ENCODE measurements at places on chromosomes 7 and 10. TPM values are rescaled to one million over a fixed set of nuclear protein-coding genes. Genes with fewer than 3 reads are reported as not detected.
A peak's percentile ranks its signal among the peaks of the same experiment; 100 is the strongest.

The SPDYE5 gene
- not detected for polyA plus RNA-seq

The ZNF92 gene
- 6.9 TPM for polyA plus RNA-seq

The CYP2W1 gene
- polyA plus RNA-seq = not detected

The ITGA8 gene
- polyA plus RNA-seq = not detected

The INHBA gene
- polyA plus RNA-seq = 0.20 TPM

The ZNF503 gene
- 9.5 TPM for polyA plus RNA-seq

The CLEC5A gene
- polyA plus RNA-seq = not detected

DNA sequence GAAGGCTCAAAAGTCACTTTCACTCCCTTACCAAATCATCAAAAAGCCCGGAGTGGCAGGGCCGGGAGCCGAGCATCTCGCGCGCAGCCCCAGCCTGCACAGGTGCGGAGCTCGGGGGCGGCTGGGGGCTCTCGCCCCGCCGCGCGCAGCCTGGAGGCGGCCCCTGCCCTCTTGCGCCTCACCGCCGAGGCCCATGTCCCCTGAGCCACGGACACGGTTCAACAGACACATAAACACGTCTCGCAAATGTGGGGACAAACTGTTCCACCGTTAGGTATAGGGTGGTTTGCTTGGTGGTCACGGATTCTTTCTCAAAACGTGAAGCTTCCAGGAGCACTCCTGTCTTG, 700 bp downstream of the GSAP start:
- DNase-seq = no peak

DNA sequence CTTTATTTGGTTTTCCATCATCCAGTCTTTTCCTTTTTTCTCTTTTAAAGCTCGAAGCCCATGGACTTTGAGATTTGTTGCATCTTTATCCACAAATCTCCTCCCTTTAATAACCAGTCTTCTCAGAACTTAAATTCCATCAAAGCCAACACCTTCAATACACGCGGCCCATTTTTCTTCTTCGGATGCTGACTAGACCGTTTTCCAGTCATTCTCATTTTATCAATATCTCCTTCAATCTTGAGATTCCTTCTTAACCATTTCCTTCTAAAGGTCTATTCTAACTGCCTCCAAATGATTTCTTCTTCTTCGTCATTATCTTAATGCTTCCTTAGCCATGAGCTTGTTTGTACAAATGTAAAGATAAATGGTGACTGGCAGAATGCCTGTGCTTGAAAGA, 173.5 kb downstream of the BAMBI start:
- DNase-seq = no peak

DNA sequence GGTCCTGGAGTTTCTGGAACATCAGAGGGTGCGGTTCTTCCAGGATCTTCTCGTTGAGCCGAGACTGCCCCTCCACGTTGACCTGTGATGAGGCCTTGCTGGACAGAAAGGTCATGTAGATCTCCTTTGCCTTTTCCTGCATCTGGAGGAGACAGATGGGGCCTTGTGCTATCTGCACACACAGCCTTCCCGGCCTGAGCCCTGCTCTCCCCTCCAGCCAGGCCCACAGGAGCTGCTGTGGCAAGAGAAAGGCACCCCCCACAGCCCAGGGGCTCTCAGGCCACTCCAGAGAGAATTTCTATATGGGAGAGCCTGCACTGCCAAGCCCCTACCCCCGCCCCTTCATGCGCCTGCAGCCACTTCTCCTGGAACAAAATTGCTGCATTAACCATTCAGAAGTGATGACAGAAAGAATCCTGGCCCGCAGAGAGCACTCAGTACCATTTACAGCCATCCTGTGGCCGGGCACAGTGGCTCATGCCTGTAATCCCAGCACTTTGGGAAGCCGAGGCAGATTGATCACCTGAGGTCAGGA, 26.9 kb downstream of the RGS10 start:
- no peak for DNase-seq

- DNase-seq = no peak
These were observed 2.3 kb downstream of the CDH23 start for GRCh38 chr10:71398976-71399375.

DNA sequence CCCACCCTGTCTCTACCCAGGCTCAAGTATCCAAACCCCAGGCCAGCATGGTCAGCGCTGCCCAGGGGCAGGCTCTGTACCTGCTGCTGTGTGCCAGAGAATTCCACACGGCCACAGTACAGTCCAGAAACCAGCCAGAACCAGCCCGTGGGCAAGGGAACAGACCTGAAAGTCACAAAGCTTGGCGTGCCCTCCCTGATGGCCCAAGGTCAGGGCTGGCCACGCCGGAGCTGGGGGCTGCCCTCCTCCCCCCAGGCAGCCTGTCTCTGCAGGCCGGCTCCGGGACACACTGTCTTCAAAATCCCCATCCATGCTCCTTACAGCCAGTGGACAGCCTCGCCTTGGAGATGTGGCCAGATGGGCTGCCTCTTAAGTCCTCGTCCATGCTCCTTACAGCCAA, 78.4 kb downstream of the CTBP2 start:
- DNase-seq = no peak

- peak; percentile 38 for DNase-seq
These were observed 554 bp downstream of the CSGALNACT2 start for GRCh38 chr10:43138757-43139241.

DNA sequence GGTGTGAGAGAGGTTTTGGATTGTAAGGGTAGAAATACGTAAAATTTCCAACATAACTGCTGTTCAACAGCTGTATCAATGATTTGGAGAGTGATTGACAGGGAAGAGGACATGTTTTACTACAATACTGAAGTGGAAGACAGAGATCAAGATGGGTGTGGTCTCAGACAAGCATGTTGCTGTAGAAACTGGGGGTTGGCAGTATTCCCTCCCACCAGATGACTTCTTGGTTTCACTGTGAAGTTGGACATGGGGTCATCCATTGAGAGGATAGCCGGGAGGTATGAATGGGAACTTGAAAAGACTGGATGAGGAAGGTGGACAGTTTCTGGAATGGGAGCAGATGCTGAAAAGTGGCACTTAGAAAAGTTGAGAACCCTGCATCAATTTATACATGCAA, 95.3 kb upstream of the HDAC9 start:
- no peak for DNase-seq

DNA sequence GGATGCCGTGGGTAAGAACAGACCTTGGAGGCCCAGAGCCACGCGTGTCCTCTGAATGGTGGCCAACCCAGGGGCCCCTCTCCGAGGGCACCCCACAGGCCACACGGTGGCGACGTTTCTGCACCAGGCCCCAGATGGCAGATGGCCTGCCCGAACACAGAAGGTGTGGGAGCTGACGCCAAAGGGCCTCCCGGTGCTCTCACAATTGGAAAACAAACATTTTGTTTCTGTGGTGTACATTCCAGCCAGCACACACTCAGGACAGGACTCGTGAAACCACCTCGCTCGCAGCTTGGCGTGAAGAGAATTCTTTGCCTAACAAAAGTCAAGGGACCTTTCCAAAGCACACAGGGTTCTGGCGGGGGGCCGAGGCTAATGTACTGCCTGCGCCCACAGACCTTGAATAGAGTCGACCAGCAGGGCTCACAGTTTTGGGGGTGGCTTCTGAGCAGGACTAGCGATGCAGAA, 112.1 kb downstream of the FAM53B start:
- no peak for DNase-seq

DNA sequence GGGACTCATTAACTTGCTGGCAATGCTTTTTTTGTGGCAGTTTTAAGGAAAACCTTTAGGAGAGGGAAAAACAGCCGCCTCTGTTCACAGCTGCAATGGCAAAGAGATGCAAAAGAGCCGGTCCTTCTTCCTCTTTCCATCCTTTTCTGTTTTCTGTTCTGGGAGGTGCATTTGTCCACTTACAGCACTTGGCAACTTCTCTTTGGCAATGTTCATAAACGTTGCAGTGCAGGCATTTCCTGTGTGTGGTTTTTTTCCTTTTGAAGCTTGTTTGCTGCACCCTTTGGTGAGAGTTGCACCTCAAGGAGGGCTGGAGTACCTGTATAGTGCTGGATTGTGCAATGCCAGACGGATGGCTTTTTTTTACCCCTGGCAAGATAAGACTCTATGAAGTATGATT, 53.9 kb upstream of the HABP2 start:
- no peak for DNase-seq

- DNase-seq = no peak
These were observed 991.7 kb upstream of the KCND2 start for GRCh38 chr7:119281181-119281846.

DNA sequence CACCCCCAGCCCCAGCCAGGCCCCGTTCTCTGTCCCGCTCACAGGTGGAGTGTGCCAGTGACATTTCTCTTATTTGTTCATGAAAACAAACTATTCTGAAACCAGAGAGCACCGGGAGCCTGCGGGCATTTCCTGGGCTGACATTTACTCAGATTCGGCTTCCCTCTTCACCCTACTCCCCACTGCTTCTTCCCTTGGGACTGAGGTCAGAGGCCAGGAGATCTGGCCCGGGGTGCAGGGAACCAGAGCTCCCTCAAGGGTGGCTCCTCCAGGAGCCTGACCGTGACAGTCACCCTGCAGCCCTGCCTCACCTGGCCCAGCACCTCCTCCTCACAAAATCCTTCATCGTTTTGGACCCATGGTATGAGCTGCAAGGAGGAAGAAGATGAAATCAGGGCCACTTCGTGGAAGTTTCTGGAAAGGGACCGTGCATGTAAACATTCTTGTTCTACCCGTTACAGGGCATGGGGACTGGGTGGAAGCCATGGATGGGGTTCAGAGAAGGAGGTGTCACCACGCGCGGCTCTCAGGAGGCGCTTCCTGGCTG, 12.2 kb downstream of the BHLHA15 start:
- no peak for DNase-seq

- no peak for DNase-seq
These were observed 14.5 kb downstream of the CAPZA2 start for GRCh38 chr7:116876664-116877442.

GRCh38 chr10:130359711-130360110, 223.5 kb downstream of the GLRX3 start:
- DNase-seq = no peak

DNA sequence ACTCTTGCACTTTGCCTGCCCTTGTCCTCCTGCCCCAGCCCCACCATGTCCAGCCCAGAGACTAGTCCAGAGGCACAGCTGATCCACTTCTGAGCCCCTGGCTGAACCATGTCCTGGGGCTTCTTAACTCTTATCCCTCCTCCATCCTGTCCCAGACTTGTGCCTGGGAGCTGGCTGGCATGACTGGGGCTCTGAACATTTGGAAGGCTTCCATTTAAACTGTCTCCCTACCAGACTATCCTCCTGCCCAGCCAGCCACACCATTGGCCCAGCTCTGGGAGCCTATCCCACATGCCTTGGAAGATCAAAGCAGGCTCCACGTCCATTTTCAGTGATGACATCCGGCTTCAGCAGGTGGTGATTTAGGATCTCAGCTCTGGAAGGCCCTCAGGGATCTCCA, 57.4 kb downstream of the FAM241B start:
- no peak for DNase-seq

DNA sequence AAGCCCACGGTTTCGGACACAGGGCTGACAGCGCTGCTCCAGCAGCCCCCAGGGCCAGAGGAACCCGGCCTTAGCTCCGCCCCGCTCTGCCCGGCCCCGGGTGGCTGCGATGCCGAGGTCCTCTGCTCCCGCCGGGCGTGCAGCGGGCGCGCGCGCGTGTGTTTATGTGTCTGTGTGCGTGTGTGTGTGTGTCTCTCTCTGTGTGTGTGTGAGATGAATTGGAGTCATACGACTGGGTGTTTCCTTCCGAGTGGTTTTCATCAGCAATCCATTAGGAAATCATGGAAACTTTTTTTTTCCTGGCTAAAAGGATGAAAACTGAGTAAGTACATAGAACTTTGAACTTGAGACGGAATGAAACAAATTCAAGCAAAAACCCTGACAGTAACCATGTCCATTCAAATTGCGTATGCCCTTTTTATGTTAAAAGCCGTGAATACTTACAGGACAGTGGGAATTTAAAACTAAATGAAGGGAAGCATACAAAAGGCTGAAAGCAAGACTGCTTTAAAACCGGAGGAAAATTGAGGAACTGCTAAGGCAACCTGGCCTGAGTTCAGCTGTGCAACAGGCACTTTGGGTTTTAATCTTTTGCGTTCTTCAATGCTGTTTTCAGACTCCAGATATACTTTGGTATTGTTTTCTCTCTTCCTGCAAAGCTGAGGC, at the start of gene CPED1:
TSS of gene CPED1 (plus strand) at position 121 of the 666 bp plus-strand sequence. CDS start 911 bp downstream, outside the sequence.
- DNase-seq = peak; percentile 8

DNA sequence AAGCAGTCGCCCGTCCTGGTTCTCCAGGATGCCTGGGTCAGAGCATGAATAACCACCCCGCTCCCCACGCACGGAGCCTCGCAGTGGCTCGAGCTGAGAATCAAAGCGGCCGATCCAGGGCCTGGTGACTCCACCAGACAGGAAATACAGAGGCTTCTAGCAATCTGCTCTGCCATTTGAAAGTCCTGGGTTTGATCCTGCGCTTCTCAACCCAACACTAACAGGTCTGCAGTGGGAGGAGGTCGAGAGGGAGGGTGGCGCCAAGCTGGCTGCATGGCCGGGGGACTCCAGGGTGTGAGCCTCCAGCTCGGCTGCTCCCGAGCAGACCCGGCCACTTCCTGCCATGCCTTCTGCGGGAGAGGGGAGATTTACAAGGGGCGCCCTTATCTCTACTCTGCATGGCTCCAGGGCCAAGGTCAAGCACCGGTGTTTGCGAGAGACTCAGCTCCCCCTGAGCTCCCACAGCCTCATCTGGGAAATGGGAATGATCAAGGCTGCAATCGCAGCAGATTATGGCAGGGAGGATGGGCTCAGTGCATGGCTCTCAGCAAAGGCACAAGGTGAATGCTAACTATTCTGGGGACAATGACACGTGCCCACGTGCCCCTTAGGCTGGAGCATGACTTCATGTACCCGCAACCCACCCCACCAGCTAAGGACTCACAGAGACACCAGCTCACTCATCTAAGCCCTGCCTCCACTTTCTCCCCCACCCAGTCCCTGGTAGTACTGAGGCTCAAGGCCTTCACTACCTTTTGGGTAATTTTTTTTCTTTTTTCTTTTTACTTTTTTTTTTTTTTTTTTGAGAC, 73.9 kb upstream of the TNRC18 start:
- DNase-seq = no peak

GRCh38 chr7:35555386-35555785, 139.5 kb downstream of the HERPUD2 start:
- no peak for DNase-seq

GRCh38 chr10:98391578-98391991, 23.4 kb downstream of the PYROXD2 start:
- DNase-seq = no peak
